ENCODE measurements at places on chromosomes 6 and 20. TPM values are rescaled to one million over a fixed set of nuclear protein-coding genes. Genes with fewer than 3 reads are reported as not detected.
A peak's percentile ranks its signal among the peaks of the same experiment; 100 is the strongest.

- DNase-seq = no peak
- peaks cover 5% of the 10 kb centered on the region for H3K4me1 ChIP-seq
- no peak overlapping the region for H3K4me3 ChIP-seq
- H3K36me3 ChIP-seq = no peaks in the 10 kb centered on the region
- no peak overlapping the region for H3K27ac ChIP-seq
- H3K27me3 ChIP-seq = no peaks in the 10 kb centered on the region
Observed at GRCh38 chr20:47440857-47441773, 60.6 kb upstream of the NCOA3 start.

DNA sequence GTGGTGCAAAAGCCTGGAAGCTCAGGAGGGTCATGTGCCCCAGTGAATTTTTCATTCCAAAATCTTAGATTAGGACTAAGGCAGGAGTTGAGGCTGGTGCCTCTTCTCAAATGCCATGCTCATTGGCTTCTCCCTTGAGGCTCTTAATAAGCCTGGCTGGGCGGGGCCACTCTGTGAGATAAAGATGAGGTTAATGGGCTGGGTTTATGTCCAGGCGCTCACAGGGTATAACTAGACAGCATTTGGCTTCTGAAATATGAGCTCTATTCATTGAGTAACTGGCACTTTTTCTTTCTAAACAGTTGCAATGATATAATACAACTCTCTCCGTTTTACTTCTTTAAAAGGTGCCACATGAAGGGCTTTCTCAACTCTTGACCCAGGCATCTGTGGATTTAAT is 156.3 kb downstream of the SCML4 start:
- no peak overlapping the region for H3K4me3 ChIP-seq
- DNase-seq = no peak
- H3K27me3 ChIP-seq = no peaks in the 10 kb centered on the region
- H3K4me1 ChIP-seq = no peaks in the 10 kb centered on the region

GRCh38 chr20:23924751-23925150 is 45.2 kb upstream of the CST5 start:
- no peak overlapping the region for H3K4me3 ChIP-seq
- H3K27me3 ChIP-seq = no peaks in the 10 kb centered on the region
- no peaks in the 10 kb centered on the region for H3K36me3 ChIP-seq
- no peak overlapping the region for H3K27ac ChIP-seq
- DNase-seq = no peak

DNA sequence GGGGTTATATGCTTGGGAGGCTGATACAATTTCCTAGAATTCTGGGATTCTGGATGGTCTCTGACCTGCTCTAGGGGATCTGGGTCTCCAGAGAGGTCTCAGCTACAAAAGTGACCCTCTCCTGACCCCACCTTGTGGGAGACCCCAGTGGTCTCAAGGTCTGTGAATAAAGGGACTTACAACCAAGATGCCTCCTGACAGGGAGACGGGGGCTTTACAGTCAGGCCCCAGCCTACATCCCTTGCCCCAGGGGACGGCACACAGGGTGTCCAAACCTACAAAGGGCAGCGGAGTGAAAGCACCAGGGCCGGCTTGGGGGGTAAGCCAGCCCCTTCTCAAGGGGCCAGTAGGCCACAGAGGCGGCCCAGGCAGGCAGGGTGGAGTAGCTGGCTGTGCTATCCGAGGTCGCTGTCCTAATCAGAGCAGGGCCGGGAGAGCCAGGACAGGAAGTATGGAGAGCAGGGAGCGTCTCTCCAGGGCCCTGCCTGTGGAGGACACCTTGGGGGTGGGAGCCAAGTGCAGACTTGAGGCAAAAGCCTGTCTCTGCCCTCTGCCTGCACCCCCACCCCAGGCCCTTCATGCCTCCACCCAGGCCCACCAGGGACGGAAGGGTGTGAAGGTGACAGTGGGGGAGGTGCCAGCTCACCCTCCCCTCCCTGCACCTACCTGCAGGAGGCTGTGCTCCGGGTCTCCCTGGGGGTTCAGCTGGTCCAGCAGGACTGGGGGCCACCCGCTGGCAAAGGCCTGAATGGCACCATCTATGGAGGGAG is 3.5 kb downstream of the GFRA4 start:
- peaks cover 16% of the 10 kb centered on the region for H3K27me3 ChIP-seq
- H3K4me1 ChIP-seq = no peaks in the 10 kb centered on the region
- H3K27ac ChIP-seq = no peak overlapping the region
- no peak overlapping the region for H3K4me3 ChIP-seq

DNA sequence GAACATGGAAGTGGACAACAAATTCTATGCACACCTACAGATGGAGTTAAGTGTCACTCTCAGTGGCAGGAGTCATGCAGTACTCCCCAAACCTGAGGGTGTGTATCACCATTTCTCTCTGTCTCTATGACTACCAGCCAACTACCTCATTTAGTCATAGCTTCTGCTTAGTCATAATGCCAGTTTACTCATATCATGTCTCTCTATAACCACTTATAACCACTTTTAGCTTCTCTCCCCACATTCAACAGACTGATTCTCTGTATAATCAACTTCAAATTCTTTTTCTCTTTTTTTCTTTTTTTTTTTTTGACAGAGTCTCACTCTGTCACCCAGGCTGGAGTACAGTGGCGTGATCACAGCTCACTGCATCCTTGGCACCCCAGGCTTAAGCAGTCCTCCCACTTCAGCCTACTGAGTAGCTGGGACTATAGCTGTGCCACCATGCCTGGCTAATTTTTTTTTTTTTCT is 13.8 kb upstream of the GTF3C6 start:
- H3K4me3 ChIP-seq = no peak overlapping the region
- DNase-seq = no peak
- no peaks in the 10 kb centered on the region for H3K36me3 ChIP-seq

GRCh38 chr20:24406750-24407149 is 62.7 kb upstream of the SYNDIG1 start:
- H3K36me3 ChIP-seq = no peaks in the 10 kb centered on the region
- no peaks in the 10 kb centered on the region for H3K27me3 ChIP-seq
- no peaks in the 10 kb centered on the region for H3K4me1 ChIP-seq
- no peak overlapping the region for H3K27ac ChIP-seq

GRCh38 chr6:88725111-88725975 is 238.1 kb downstream of the RNGTT start:
- no peak overlapping the region for H3K4me3 ChIP-seq
- H3K27ac ChIP-seq = no peak overlapping the region
- H3K4me1 ChIP-seq = no peaks in the 10 kb centered on the region
- H3K27me3 ChIP-seq = no peaks in the 10 kb centered on the region
- peak; percentile 45 for DNase-seq

GRCh38 chr20:23622839-23623343 is 14.9 kb downstream of the CST3 start:
- no peak overlapping the region for H3K4me3 ChIP-seq
- H3K4me1 ChIP-seq = peaks cover 2% of the 10 kb centered on the region
- H3K27me3 ChIP-seq = no peaks in the 10 kb centered on the region
- DNase-seq = no peak

GRCh38 chr6:150841697-150842096 is 23.8 kb upstream of the MTHFD1L start:
- no peaks in the 10 kb centered on the region for H3K27me3 ChIP-seq
- no peak overlapping the region for H3K4me3 ChIP-seq
- no peak for DNase-seq
- H3K36me3 ChIP-seq = no peaks in the 10 kb centered on the region

GRCh38 chr6:39521958-39522357 is 199.5 kb upstream of the KCNK16 start:
- no peaks in the 10 kb centered on the region for H3K27me3 ChIP-seq
- no peak overlapping the region for H3K27ac ChIP-seq
- peak; percentile 74 for DNase-seq
- H3K4me1 ChIP-seq = no peaks in the 10 kb centered on the region
- H3K4me3 ChIP-seq = no peak overlapping the region
- H3K36me3 ChIP-seq = no peaks in the 10 kb centered on the region

DNA sequence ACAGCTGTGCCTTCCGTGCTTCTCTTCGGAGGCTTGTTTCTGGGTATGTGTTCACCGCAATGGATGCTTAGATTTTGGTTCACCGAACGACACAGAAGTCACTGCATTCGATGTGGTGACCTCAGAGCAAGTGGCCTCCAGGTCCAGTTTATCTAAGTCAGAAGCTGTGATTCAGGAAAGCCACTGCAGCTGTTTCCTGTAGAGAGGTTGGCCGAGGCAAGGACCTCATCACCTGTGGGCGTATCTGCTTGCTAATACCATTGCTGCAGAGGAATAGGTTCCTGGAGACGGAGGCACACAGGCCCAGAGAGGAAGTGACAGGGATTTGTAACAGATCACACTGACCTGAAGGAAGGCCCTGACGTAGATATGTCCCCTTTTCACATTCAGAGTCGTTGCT is 82.7 kb downstream of the FARS2 start:
- H3K27ac ChIP-seq = no peak overlapping the region
- H3K4me1 ChIP-seq = no peaks in the 10 kb centered on the region
- H3K4me3 ChIP-seq = no peak overlapping the region
- no peaks in the 10 kb centered on the region for H3K36me3 ChIP-seq
- no peaks in the 10 kb centered on the region for H3K27me3 ChIP-seq

- no peaks in the 10 kb centered on the region for H3K27me3 ChIP-seq
- no peaks in the 10 kb centered on the region for H3K36me3 ChIP-seq
- H3K4me1 ChIP-seq = no peaks in the 10 kb centered on the region
- H3K4me3 ChIP-seq = no peak overlapping the region
- no peak overlapping the region for H3K27ac ChIP-seq
Observed at GRCh38 chr6:38572186-38572813, 67.4 kb downstream of the BTBD9 start.

- H3K4me3 ChIP-seq = no peak overlapping the region
- DNase-seq = no peak
- no peak overlapping the region for H3K27ac ChIP-seq
- no peaks in the 10 kb centered on the region for H3K4me1 ChIP-seq
- no peaks in the 10 kb centered on the region for H3K27me3 ChIP-seq
Observed at GRCh38 chr6:72216222-72217068, 330.1 kb downstream of the RIMS1 start.

- DNase-seq = peak; percentile 39
Observed at GRCh38 chr6:106976270-106976669, 1.7 kb upstream of the CD24 start.

- no peak overlapping the region for H3K27ac ChIP-seq
- no peaks in the 10 kb centered on the region for H3K4me1 ChIP-seq
- no peaks in the 10 kb centered on the region for H3K27me3 ChIP-seq
- H3K4me3 ChIP-seq = no peak overlapping the region
- no peak for DNase-seq
- no peaks in the 10 kb centered on the region for H3K36me3 ChIP-seq
Observed at GRCh38 chr20:20821484-20822260, 109.2 kb upstream of the RALGAPA2 start.

DNA sequence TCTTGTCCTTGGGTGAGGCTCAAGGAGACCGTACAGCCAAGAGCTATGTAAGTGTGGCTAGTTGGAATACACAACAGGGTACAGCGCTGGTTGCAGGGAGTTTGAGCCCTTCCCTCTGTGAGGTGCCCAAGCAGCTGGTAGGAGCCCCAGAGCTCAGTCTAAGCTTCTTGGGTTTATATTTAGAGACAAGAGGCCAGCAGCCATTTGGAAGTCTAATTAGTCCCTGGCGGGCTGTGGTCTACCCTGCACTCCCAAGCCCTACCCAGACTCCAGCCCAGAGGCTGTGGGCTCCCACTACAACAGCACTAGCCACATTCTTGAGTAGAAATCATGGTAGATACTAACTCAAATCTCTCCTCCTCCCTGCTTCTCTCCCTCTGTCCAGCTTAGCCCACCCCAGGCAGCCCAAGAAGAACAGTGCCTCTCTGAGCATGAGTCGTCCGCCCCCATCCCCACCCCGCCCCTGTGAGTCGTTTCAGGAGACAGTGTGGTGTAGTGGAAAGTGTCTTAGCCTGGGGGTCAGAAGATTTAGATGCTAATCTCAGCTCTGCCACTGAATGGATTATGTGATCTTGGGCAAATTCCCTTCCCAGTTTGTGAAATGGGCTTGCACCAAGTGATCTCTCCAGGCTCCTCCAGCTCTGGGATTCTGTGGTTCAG is 37.8 kb downstream of the EIF2S2 start:
- peaks cover 5% of the 10 kb centered on the region for H3K4me1 ChIP-seq
- H3K27ac ChIP-seq = no peak overlapping the region
- H3K27me3 ChIP-seq = no peaks in the 10 kb centered on the region
- peaks cover 45% of the 10 kb centered on the region for H3K36me3 ChIP-seq
- no peak for DNase-seq
- H3K4me3 ChIP-seq = no peak overlapping the region

- no peaks in the 10 kb centered on the region for H3K27me3 ChIP-seq
- H3K4me3 ChIP-seq = peak overlapping the region; percentile 60
- peaks cover 33% of the 10 kb centered on the region for H3K4me1 ChIP-seq
- H3K36me3 ChIP-seq = no peaks in the 10 kb centered on the region
Observed at GRCh38 chr6:44219053-44219814, 2.5 kb downstream of the MYMX start.

DNA sequence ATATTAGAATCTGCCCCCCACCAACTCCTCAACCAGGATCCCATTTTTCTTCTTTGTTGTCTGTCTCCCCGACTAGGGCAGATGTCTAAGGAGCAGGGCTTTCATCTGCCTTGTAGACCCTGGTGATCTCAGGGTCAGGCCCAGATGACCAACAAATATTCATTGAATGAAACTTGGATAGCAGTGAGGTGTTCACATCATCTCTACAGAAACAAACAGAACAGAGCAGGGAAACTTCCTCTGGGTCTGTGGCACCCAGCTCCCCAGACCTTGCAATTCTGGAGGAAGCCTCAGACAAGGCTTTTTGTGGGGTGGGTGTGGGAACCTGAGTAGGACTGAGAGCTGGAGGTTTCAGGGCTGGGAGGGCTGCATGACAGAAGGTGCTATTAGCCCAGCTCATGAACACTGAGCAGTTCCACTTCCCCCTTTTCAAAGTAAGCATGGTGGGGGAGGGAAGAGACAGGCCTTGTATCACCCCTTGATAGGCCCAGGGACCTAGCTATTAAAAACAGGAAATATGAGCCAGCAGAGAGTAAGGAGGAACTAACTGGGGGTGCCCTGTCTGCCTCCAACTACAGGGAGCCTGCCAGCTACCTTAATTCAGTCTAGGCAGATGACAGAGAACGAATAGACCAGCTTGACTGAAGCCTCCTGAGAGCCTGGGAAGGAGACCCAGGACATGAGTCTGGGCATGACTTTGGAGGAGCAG is 37.3 kb upstream of the TOP1 start:
- peak overlapping the region; percentile 76 for H3K27ac ChIP-seq
- no peaks in the 10 kb centered on the region for H3K4me1 ChIP-seq
- no peaks in the 10 kb centered on the region for H3K27me3 ChIP-seq
- no peaks in the 10 kb centered on the region for H3K36me3 ChIP-seq

The MYO6 gene
- 59.2 TPM for total RNA-seq

The CDSN gene
- not detected for total RNA-seq

The CYP21A2 gene
- 1.5 TPM for total RNA-seq

The NR2E1 gene
- total RNA-seq = not detected

The TINAG gene
- total RNA-seq = not detected

The ADIG gene
- total RNA-seq = not detected

The APOBEC2 gene
- 0.34 TPM for total RNA-seq

The TRIM15 gene
- total RNA-seq = not detected

The POU5F1 gene
- total RNA-seq = 19.5 TPM

The PTCRA gene
- 3.4 TPM for total RNA-seq

The KCNK17 gene
- total RNA-seq = 6.0 TPM
